ENCODE measurements at places on chromosomes 4 and X. TPM values are rescaled to one million over a fixed set of nuclear protein-coding genes. Genes with fewer than 3 reads are reported as not detected.
A peak's percentile ranks its signal among the peaks of the same experiment; 100 is the strongest.

- DNase-seq = no peak
Observed at GRCh38 chrX:103913356-103914020, 48.9 kb upstream of the TMSB15B start.

DNA sequence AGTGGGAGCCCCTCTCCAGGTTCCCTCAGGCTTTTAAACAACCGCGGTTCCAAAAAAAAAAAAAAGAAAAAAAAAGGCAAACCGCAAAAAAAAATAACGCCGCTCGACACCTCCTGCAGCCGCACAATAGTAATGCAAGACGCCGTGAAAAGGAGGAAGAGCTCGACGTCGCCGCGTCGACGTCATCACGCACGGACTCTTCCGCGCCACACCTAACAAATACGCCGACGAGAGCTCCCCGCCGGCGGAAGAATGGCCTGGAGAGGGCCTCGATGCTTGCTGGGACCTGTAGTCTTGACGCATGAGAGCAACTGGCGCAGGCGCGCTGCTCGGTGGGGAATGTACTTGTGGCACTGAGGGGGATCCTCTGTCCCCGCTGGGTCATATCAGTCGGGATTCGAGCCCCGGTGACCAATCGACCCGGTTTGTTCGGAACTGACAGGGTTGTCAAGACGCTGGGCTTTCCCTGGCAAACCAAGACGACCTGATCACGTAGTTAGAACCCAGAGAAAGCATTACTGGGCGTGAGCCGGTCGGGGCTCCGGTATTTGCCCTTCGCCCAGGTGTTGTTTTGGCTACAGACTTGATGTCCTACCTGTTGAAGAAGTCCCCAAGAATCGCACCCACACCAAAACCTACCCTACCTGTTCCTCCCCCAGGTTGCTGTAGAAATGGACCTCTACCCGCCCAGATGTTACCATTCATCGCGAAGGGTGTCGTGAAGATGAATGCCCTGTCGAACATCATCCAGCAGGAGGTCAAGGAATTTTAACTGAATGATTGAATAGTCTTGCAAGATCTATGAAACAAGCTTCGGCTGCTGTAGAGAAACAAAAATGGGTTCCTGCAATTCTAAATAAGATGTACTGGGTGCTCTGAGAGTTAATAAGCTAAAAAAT, at the start of gene CBR4:
TSS of gene CBR4 (minus strand) at position 131 of the 899 bp plus-strand sequence. CDS start 166 bp downstream, outside the sequence.
- peak; percentile 100 for DNase-seq

DNA sequence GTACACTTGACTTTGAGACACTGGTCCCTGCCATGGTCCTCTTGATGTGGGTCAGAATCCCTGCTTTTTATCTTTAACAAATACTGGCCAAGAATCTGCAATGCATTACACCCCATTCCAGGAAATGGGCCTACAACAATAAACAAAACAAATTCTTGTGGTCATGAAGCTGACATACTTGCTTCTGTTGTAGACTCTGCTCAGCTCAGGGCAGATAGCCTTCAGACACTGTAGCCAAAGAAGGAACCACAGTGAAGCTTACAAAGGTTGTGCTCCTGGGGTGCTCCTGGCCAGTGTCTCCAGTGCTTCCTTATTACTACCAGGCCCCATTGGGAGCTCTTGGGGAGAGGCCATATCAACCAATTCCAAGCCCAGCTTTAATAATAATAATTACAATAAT, 21.8 kb downstream of the KIAA1210 start:
- no peak for DNase-seq

- no peak for DNase-seq
Observed at GRCh38 chr4:163087805-163088204, 78.9 kb downstream of the NAF1 start.

- no peak for DNase-seq
Observed at GRCh38 chrX:95350774-95351488, 1333.7 kb upstream of the DIAPH2 start.

DNA sequence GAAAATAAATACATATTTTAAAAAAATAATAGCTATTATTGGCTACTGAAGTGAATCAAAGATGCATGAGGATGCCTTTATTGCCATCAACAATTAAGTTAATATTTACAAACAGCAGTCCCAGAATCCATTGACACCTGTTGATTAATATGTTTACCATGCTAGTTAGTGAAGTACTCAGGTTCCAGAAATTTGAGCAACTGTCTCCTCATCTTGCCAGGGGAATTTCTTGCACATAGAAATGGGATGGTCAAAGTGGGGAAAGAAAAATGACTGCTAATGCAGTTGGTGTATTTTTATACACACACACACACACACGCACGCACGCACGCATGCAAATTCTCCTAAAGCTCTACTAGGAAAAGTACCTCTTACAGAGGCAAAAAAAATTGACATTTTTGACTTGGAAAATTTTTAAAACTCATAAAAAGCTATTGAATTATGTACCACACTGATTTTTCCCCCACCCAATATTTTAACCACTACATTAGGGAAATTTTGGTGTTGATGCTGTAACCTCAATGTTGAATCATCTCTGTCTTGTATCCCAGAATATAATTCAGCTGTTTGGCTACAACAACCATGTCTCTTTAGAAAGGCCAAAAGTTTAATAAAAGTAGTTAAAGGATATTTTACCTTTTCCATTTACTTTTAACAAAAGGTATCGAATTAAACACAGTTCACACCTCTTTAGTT, 105.3 kb upstream of the TMEM150C start:
- DNase-seq = no peak

Gene CRMP1
- 18.8 TPM for polyA plus RNA-seq

Gene L1CAM
- polyA plus RNA-seq = 2.5 TPM

Gene SGMS2
- polyA plus RNA-seq = 8.0 TPM

Gene S100P
- 1.8 TPM for polyA plus RNA-seq

Gene FGB
- polyA plus RNA-seq = not detected

Gene ZNF674
- 4.1 TPM for polyA plus RNA-seq
